ENCODE measurements at places on chromosomes 3 and 15. TPM values are rescaled to one million over a fixed set of nuclear protein-coding genes. Genes with fewer than 3 reads are reported as not detected.

Gene PRSS50
- not detected for total RNA-seq

Gene NPTN
- total RNA-seq, result 69.0 TPM

Gene PPP4R2
- total RNA-seq, result 43.6 TPM

Gene NANOGP8
- not detected for total RNA-seq

Gene ITIH1
- not detected for total RNA-seq

Gene LTF
- not detected for total RNA-seq

Gene STRA6
- 30.8 TPM for total RNA-seq

Gene C2CD4A
- total RNA-seq, result not detected

Gene RPL29
- total RNA-seq, result 865 TPM

Gene PSMD2
- 1,516 TPM for total RNA-seq

Gene KY
- 2.6 TPM for total RNA-seq

Gene PRRT3
- 0.57 TPM for total RNA-seq

Gene MTHFS
- total RNA-seq, result 90.1 TPM

Gene ADAMTS7
- total RNA-seq, result 1.1 TPM

Gene MB21D2
- 43.2 TPM for total RNA-seq

Gene CLDN11
- 15.8 TPM for total RNA-seq

Gene TRPM1
- not detected for total RNA-seq

Gene ST8SIA2
- total RNA-seq, result 6.4 TPM

Gene GFM1
- 71.7 TPM for total RNA-seq

Gene SST
- total RNA-seq, result not detected

Gene RETNLB
- not detected for total RNA-seq

Gene FBXW12
- total RNA-seq, result not detected

Gene GABRA5
- 5.9 TPM for total RNA-seq

Gene IQCH
- total RNA-seq, result 3.2 TPM

Gene SLC15A2
- total RNA-seq, result 0.17 TPM

Gene ZNF80
- total RNA-seq, result not detected

Gene TEX9
- total RNA-seq, result 7.3 TPM

Gene COX17
- 35.9 TPM for total RNA-seq

Gene NR1I2
- total RNA-seq, result 1.3 TPM

Gene NMNAT3
- 3.7 TPM for total RNA-seq

Gene CYP1A1
- total RNA-seq, result 0.92 TPM

Gene TRAIP
- total RNA-seq, result 6.6 TPM

Data from Daoy (cell line).